Stimulated activated CD4-positive, alpha-beta T cell treated with anti-CD3 and anti-CD28 coated beads, TNF-alpha, amount 100 ng/mL, for 4 hours (primary cell): ENCODE measurements at places on chromosomes 5 and 9.

GRCh38 chr5:54454602-54455001, 897 bp upstream of the HSPB3 start:
- no peak for DNase-seq

DNA sequence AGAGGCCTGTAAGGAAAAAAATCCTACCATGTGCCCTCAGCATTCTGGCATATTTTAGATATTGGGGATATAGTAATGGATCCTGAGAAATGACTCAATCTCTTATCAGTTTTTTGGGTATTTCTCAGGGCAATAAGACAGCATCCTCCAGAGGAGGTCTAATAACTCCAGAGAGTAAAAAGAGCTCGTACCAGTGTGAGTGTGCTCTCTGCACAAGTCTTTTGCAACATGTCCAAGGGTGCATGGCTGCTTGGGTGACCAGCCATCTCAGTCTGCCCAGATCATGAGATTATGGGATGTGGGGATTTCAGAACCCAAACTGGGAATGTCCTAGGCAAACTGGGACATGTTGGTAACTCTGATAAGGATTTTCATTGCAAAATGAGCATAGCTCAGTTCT, 15.3 kb downstream of the ASPN start:
- DNase-seq = no peak

- no peak for DNase-seq
These were observed 32.8 kb downstream of the HMGXB3 start for GRCh38 chr5:150033334-150033733.

GRCh38 chr9:114023961-114024360, 54.1 kb downstream of the AMBP start:
- DNase-seq = no peak

GRCh38 chr5:41094871-41095270, 23.7 kb upstream of the MROH2B start:
- DNase-seq = no peak

GRCh38 chr9:36263683-36264082, 5.4 kb upstream of the GNE start:
- DNase-seq = no peak

DNA sequence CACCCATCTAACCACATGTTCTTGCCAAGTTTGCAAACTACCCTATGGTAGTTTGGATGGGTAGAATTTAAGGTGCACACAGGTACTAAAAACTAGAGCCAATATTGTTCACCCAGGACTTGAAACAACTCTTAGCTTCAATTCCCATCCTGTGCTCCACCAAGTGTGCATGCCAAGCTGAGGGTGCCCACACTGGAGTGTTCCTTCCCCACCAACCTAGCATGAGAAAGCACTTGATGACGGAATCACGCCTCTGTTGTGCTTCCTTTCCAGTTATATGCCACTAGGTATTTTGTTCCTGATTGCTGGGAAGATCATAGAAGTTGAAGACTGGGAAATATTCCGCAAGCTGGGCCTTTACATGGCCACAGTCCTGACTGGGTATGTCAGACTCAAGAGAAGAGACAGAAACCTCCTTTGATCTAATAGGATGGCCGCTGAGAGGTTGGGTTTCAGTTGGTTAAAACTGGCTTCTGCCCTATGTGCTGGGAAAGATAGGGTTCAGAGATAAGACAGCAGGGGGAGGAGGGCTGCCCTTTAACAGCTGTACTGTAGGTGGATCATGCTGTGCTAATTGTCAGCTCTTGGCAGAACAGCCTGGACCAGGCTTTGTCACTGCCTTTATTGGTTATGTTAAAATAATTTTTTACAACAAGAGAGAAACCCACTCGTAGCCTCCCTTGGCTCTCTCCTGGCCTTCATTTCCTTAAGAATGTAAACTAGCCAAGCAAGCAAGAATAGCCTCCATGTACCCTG, 83.5 kb downstream of the SLC1A1 start:
- no peak for DNase-seq

DNA sequence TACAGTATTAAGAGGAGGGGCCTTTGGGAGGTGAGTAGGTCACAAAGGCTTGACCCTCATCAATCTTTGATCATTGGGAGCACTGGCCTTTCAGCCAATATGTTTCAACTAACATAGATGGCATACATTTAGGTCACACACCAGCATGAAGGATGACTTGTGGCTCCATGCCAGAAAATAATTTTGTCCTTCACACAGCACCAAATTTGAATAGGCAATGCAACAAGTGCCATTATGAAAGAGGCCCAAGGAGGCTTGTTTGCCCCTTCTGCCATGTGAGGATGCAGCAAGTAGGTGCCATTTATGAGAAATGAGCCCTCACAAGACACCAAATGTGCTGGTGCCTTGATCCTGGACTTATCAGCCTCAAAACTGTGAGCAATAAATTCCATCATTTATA, 81.1 kb downstream of the JAKMIP2 start:
- no peak for DNase-seq

DNA sequence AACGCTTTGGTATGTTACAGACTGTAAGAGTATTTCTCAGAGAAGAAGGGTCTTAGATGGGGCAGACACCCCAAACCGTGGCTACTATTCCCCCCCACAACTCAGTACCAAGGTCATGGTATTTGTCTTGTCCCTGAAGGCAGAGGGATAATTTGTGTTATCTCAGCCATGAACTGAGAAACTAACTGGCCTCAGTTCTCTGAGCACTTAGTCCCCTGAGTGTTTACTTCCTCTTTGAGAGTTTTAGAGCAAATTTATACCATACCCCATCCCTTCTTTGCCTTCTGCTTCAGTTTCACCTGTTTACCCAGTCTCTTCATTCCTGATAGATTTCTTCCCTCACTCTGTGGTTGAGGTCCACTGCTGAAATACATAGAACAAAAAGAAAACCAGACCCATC, 183.9 kb downstream of the LRRC70 start:
- no peak for DNase-seq

DNA sequence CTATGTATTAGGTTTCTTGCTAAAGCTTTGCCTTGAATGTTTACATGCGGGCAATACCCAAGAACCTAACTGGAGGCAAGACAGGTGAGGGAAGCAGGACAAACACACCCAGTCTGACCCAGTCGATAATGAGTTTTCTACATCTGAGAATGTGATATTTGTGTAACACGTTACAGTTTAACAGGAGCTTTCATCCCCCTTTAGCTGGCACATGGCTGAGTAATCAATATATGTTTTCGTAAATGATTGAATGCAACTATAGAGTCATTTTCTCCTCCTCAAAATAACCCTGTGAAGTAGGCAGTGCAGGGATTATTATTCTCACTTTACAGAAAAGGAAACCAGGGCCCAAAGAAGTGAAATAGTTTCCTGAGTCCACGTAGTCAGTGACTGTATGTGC, 84.7 kb upstream of the HTR4 start:
- DNase-seq = no peak

DNA sequence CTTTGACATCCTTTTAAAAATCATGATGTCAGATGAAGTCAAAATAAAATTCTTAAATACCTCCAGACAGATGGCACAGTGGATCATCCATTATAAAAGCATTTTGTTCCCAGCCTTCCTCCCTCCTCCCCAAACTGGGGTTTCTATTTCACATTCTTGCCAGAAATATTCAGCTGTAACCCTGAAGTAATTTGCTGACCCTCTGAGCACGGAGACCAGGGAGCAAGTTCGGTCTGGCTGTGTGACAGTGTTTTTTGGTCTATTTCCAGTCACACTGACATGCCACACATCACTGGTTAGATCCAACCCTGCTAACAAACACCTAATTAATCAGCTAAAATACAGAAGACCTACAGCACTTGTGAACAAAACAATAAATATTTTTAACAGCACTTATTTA, 126.2 kb upstream of the DMRT1 start:
- DNase-seq = no peak

GRCh38 chr5:38697013-38697412, 140.6 kb upstream of the LIFR start:
- DNase-seq = no peak

- DNase-seq = no peak
These were observed at the start of gene CFAP157 for GRCh38 chr9:127706836-127707241. Gene CFAP157, plus strand, starts transcription at chr9:127706988. Its CDS starts 44 bp downstream, at chr9:127707032.

DNA sequence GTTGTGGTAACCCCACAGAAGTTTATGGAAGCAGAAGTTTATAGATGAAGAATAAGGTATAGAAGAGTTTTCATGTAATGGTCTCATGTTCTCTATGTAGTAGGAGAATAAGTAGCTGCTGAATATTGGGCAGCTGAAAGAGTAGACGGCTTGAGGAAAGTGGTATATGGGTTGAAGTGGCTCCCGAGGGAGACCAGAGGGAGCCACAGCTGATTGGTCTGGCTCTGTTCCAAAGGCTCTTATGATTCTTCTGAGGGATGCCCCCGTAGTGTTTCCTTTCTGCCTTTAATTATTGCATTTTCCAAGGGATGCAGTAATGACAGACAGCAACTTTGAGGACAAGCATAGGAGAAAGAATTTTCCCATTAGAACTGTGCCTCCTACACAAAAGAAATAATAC, 30.1 kb upstream of the TENT2 start:
- no peak for DNase-seq

DNA sequence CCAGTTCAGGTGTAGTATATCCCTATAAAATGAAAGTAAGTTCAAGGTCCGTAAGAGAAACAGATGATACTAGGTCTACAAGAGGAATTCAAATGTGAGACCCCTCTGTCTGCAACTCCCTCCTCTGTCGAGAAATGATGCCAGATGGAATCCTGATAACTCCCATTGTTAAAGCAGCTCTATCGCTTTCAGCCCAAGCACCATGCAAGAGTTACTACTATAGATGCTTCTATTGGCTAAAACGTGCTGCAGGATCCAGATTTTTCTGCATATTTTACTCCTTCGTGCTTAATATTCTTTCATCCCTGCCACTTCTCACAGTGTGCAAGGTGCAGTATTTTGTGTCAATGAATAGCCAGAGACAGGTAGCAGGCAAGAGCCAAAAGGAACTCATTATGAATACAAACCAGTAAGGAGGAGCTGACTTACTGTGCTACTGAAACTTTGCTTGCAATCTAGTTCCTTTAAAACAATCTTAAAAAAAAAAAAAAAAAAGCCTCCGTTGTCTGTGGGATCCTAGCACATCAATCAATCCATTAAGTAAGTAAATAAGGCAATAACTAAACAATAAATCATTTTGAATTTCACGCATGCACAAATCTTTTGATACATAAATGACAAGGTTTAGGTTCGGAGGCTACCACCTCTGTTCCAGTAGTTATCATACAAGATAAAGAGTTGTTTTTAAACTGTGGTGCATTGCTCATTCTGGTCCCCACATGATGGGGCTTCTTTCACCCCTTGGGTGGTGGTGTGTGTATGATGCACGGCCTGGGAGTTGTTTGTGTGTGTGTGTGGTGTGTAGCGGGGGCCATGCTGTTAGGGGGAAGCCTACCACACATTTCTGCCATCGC, 151.1 kb upstream of the MPDZ start:
- no peak for DNase-seq

DNA sequence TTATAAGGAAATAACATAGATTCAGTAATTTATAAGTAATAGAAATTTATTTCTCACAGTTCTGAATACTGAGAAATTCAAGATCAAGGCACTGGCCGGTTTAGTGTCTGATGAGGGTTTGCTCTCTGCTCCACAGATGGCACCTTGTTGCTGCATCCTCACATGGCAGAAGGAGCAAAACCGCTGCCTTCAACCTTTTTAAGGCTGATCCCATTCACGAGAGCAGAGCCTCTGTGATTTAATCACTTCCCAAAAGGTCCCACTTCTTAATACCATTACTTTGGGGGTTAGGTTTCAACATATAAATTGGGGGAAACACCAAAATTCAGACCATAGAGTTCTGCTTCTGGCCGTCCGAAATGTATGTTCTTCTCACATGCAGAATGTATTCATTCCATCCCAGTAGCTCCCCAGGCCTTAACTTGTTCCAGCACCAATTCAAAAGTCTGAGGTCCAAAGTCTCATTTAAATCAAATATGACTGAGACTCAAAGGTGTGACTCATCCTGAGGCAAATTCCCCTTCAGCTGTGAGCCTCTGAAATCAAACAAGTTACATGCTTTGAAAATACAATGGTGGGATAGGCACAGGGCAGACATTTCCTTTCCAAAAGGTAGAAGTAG, 30.6 kb downstream of the BAAT start:
- DNase-seq = no peak

- no peak for DNase-seq
These were observed 139.0 kb downstream of the AGTPBP1 start for GRCh38 chr9:85602742-85603141.

DNA sequence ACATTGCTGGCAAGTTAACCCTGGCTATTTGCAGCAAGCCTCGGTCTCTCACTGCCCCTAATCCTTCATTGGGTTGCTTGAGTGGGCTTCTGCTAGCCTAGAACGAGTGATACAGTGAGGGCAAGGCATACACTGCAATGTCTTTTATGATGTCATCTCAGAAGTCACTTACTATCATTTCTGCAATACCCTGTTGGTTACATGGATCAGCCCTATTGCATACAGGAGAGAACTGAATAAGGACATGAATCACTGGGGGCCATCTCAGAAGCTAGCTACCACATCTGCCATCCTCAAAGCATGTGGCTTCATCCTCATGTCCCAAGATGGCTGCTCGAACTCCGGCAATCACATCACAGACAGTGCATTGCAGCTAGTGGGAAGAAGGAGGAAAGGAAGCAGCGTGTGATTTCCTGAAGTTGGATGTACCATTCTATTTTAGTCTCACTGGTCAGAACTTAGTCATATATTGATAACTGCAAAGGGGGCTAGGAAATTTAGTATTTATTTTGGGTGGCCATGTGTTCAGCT, 33.3 kb upstream of the CDKN2AIPNL start:
- no peak for DNase-seq

DNA sequence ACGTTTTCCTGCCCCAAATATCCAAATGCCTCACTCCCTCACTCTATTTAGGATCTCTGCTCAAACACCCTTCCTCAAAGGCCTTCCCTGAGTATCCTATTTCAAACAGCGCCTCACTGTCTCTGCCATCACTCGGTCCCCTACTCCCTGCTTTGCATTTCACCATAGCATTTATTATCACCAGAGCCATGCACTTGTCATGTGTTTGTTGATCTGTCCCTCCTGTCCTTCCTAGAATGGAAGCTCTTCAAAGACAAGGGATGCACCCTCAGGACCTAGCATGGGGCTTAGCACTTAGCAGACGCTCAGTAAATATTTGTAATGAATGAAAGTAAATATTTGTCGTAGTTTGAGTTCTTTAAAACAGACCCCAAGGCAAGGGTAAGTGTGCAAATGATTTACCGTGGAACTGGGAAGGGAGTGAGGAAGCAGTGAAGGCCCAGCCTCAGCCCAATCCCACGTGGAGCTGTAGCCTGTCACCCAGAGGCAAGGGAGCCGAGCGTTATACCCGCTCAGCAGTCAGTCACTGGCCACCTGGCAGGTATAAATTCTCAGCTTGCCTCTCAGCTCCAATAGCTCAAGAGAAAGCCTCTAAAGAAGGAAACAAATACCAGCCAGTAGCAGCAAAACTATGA, 97.7 kb upstream of the KIF2A start:
- no peak for DNase-seq

DNA sequence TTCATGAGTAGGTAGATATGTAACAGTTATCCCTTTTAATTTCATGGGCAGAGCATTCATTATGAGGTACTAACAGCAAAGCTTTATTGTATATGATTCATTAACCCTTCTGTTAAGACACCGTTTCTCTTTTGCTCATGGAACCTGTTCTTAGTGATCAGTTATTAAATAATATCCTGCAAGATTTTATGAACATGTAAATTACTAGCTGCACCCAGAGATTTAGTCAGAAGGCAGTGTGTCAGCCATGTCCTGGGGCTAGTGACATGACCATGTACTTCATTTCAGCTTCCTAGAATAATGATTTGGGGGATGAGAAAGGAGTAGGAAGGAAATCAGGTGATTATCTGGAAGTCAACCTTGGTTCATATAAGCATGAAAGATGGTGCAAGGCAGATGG, 7.0 kb downstream of the MAST4 start:
- DNase-seq = no peak
